ENCODE measurements at places on chromosomes 7 and 10.

- no peak for DNase-seq
Measured at GRCh38 chr10:114704679-114705078, 46.6 kb upstream of the ABLIM1 start.

DNA sequence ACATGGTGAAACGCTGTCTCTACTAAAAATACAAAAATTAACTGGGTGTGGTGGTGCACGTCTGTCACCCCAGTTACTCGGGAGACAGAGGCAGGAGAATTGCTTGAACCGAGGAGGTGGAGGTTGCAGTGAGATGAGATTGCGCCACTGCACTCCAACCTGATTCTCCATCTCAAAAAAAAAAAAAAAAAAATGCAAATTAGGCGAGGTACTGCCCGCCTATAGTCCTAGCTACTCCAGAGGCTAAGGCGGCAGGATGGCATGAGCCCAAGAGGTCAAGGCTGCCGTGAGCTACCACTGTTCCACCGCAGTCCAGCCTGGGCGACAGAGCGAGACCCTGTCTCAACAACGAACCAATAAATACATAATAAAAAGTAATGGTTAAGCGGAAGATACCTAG, 1.1 kb upstream of the EIF4H start:
- no peak for DNase-seq

- no peak for DNase-seq
Measured at GRCh38 chr10:75477680-75478079, 46.3 kb downstream of the LRMDA start.

GRCh38 chr10:60425392-60426110, 35.9 kb upstream of the ANK3 start:
- DNase-seq: no peak

DNA sequence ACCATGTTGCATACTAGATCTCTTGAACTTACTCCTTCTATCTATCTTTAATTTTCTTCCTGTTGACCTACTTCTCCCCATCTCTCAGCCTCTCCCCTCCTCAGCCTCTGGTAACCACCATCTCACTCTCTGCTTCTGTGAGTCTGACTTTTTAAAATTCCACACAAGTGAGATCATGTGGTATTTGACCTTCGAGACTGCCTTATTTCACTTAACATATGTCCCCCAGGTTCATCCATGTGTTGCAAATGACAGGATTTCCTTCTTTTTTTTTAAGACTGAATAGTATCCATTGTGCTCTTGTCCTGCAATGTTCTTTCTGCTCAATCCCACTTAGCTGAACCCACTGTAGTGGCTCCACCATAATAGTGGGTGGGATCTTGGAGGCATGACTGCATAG, 51.4 kb upstream of the DNAJC1 start:
- no peak for DNase-seq

DNA sequence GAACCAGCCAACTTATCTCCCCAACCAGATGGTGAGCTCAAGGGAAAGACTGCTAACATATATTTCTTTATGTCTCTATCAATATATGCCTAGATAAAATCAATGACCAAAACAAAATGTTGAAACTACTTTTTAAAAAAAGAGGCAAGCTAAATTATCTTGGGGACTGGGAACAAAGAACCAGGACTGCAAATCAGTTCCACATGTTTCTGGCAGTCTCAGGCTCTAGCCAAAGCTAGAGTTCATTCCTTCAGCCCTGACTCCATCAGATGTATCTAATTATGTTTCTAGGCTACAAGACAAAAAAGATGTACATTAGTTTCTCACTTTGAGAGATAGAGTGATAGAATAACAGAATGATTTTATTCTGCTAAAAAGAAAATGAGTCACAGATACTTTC, 1290.3 kb upstream of the SORCS1 start:
- no peak for DNase-seq

DNA sequence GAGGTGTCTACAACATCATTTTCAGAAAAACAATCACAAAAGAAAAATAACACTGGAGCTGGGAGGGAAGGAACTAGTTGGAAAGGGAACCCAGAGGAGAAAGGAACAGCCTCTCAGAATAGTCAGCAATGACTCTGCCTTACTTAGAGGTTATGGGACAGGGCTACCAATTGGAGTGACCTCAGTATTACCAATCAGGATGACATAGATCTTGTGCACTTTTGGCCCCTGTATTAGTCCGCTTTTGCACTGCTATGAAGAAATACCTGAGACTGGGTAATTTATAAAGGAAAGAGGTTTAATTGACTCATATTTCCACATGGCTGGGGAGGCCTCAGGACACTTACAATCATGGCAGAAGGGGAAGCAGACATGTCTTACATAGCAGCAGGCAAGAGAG, 99.7 kb upstream of the SDK1 start:
- no peak for DNase-seq

GRCh38 chr7:44145969-44146911, 5.1 kb upstream of the MYL7 start:
- DNase-seq: peak; percentile 80

- no peak for DNase-seq
Measured at GRCh38 chr10:25059990-25060389, 43.6 kb downstream of the THNSL1 start.

GRCh38 chr10:69516316-69516715, 56.9 kb downstream of the NEUROG3 start:
- peak; percentile 27 for DNase-seq

DNA sequence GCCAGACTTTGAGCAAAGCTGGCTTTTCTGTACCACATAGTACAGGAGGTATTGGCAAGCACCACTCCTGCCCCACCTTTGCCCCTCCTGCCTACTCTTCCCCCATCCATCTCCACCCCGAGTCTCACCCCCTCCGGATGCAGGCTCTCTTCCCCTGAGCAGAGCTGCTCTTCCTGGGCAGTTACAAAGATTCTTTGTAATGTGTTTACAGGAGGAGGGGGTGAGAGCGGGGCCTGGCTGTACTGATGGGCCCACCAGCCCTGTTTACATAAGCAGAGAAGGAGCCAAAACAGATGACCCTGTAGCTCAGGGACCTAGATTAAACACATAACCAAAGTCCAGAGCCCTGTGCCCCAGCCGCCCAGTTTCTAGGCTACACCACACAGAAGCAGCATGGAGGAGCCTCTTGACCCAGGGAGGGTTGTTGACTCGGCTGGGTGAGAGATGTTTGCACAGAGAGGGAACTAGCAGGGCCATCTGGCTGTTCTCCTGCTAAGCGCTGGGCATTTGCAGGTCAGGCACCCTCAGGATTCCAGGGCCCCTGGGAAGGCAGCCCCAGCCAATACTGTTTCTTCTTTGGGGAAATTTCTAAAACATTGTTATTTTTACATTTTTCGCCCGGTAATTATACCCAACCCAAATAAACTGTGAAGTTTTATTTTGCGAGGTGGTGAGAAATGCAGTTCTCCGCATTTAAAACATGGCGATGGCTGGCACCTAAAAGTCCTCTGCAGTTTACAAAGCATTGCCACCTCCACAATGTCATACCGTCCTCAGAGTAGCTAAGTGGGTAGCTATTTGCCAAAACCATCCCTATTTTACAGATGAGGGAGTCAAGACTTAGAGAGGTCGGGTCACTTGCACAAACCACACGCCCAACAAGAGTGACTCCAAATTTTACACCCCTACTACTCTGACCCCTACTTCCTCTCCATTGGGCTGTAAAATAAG, 11.4 kb upstream of the ZKSCAN1 start:
- no peak for DNase-seq

GRCh38 chr7:82122275-82122674, 321.3 kb downstream of the CACNA2D1 start:
- DNase-seq: no peak

- peak; percentile 60 for DNase-seq
Measured at GRCh38 chr10:119209035-119209735, 1.8 kb downstream of the GRK5 start.

- no peak for DNase-seq
Measured at GRCh38 chr7:123208793-123209192, 9.0 kb upstream of the SLC13A1 start.

GRCh38 chr7:130377178-130377577, 3.1 kb upstream of the CPA1 start:
- no peak for DNase-seq

DNA sequence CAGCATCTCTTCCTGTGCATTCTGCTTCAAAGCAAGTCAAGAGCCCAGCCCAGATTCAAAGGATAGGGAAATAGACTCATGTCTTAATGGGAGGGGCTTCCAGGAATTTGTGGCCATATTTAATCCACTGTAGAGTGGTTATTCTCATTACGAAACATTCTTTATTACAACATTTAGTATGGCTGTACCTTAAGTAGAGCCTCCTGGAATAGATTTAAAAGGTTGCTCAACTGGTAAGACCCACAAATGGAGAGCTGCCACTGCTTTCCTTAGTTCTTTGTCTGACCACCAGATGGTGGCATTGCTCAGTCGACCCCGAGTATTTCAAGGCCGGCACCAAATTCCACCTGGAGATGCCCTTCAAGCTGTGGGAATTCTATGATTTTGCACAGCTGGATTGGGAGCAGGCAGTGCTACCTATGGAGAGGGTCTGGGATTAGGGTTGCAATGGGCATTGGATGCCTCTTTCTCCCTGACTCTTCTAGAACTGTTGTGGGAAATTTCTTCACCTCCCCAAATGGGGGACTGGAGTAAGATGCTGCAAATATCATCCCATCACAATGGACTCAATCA, 102.2 kb downstream of the RBM20 start:
- DNase-seq: peak; percentile 63

DNA sequence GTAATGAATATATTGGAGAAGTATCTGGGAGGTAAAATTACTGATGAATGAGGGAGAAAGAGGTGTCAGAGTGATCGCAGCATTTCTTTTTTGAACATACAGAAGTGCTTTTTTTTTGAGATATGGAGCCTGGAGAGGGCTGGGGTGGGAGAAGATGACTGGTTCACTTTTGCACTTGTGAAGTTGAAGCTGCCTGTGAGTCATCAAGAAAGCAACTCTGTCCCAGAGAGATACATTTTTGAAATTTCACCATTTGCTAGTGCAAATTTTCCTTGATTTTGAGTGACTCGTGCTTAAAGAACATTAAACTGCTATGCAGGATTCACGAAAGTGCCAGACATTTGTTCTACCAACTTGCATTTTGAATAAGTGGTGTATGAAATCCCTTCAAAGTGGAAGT, 81.8 kb downstream of the ADRA2A start:
- no peak for DNase-seq

- no peak for DNase-seq
Measured at GRCh38 chr7:79529214-79529880, 75.9 kb upstream of the MAGI2 start.

DNA sequence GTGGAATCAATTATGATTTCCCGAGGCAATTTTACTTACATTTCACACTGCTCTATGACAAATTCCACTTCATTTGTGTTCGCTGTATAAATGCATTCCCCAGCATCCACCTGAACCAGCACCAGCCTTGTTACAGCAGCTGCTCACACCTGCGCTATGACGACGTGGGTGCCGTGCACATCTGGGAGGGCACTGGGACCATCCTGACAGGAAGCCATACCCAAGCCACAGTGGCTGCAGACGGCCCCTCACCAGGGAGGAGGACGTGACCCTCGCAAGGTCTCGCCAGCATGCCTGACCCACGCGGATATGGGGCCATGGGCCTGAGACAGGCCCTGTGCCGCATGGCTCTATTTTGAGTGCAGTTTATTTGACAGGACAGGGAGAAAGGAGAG, 201.3 kb downstream of the MAD1L1 start:
- no peak for DNase-seq

DNA sequence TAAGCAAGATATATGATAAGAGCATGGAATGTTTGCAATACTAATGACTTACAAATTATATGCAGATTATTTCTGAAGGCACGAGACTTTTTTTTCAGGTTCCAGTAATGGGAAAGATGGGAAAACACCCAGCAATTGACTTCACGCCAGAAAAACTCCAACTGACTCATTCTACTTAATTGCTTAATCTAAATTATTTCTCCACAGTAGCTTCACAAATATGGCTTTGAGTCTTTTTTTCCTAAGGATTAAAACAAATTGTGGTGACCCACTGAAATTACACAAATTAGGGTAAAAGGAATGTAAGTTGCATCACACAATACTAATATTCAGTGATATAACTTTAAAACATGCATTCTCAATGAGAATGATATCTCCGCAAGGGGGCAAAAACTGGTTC, 138.7 kb downstream of the GNAI1 start:
- no peak for DNase-seq

DNA sequence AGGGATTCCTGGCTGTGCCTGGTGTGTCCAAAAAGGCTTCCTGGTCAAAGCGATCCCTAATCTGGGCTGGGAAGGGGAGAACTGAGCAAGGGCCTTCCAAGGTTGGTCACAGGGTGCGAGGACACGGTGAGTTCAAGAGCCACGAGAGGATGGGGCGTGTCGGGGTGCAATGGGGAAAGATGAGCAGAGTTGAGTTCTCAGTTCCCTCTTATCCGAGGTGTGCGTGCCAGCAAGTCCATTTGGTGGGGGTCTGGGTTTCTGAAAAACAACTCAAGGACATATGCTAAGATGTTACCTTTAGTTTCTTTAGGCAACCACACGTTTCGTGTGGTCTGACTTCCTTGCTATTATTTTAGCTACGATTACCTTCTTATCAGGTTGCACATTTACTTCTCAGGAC, 1.3 kb downstream of the ZNF775 start:
- DNase-seq: no peak

DNA sequence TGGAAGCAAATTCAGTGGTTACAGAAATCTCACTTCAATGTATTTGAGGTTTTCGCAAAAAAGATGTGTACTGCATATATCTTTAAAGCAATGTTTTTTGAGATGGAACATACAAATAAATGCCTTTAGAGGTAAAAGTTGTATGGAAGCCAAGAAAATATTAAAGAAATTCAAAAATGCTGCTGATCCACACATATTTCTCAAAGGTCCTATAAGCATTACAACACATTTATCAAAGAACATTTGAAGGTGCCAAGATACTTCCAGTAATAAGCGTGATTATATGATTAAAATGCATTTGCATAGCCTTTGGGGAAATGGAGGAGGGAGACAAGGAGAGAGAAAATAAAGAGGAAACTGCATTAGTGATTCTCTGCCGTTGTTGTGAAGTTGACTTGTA, 260.1 kb downstream of the BICC1 start:
- no peak for DNase-seq

GRCh38 chr10:99551158-99551557, 18.4 kb downstream of the NKX2-3 start:
- no peak for DNase-seq

- no peak for DNase-seq
Measured at GRCh38 chr7:81857385-81857784, 87.5 kb upstream of the HGF start.

GRCh38 chr7:42070068-42070467, 166.9 kb downstream of the GLI3 start:
- DNase-seq: no peak

DNA sequence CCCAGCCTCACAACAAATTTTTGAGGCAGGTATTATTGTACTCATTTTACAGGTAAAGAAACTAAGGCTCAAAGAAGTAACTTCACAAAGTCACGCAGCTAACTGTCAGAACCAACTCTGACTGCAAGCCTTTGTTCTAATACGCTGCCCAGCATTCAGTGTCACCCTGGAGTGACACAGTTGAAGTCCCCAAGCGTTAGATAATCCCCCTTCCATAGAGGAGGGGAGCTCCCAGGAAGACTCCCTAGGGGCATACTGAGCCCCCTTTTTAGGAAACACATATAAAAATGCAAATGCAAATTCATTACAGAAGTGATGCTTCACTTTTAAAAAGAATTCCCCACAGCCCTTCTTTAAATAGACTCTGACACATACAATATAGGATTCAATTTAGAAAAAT, 101.0 kb upstream of the MACROH2A2 start:
- DNase-seq: no peak
